ENCODE measurements at places on chromosomes 3 and 15.
A peak's percentile ranks its signal among the peaks of the same experiment; 100 is the strongest.

- no peak for DNase-seq
These were observed 60.6 kb upstream of the STAC start for GRCh38 chr3:36319680-36320079.

DNA sequence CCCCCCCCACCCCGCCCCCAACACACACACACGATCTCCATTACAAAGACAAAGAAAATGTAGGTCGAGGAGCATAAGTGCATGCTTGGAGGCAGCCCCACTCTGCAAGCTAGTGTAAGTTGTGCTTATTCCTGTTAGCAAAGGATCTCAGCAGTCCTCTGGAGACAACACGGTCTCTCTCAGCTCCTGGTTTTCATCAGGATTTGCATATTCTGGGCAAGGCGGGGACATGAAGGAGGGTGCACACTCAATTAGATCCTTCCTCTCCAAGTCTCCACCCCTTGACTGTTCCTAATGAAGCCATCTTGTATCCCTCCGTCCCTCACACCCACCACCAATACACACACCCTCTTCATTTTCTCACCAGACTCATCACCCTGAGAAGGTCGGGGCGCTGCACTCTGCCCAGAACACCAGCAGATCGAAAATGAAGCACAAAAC lies 63.8 kb downstream of the MRPL46 start:
- DNase-seq, result no peak

DNA sequence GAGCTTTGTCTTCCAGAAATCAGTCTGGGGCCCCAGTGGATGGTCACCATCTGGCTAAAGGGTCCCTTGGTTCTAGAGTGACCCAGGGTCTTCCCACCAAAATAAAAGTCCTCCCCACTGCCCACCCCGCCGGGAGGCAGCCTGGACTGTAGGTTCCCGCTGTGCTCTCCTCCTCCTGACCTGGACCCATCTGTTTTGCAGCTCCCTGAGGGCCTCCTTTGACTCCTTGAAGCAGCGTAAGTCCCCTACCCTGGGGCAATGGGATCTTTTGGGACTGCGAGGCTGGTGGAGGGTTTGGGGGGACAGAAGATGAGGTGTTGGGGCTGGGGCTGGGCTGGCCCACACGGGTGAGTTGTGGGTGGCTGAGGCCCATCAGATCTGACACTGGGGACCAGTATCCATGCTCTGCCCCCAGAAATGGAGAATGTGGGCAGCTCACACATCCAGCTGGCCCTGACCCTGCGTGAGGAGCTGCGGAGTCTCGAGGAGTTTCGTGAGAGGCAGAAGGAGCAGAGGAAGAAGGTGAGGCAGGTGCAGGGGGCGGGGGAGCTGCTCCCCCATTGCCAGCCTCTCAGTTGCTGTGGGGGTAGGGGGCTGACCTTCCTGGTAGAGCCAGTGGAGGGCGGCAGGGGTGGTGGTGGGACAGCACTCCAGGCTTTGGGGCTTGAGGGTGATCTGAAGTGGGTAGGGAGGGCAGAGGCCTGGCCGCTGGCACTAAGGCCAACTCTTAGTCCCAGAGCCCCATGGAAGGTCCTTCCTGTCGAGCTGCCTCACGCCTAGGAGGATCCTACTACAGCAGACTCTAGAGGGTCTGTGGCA lies 30.4 kb downstream of the PSTPIP1 start:
- DNase-seq, result no peak

- no peak for DNase-seq
These were observed 101.2 kb downstream of the SEMA5B start for GRCh38 chr3:122926322-122926721.

GRCh38 chr3:161454615-161455014 lies 42.0 kb upstream of the OTOL1 start:
- no peak for DNase-seq

GRCh38 chr3:114108137-114108536 lies 51.6 kb downstream of the QTRT2 start:
- no peak for DNase-seq

- no peak for DNase-seq
These were observed 86.3 kb downstream of the ARIH1 start for GRCh38 chr15:72560458-72560857.

DNA sequence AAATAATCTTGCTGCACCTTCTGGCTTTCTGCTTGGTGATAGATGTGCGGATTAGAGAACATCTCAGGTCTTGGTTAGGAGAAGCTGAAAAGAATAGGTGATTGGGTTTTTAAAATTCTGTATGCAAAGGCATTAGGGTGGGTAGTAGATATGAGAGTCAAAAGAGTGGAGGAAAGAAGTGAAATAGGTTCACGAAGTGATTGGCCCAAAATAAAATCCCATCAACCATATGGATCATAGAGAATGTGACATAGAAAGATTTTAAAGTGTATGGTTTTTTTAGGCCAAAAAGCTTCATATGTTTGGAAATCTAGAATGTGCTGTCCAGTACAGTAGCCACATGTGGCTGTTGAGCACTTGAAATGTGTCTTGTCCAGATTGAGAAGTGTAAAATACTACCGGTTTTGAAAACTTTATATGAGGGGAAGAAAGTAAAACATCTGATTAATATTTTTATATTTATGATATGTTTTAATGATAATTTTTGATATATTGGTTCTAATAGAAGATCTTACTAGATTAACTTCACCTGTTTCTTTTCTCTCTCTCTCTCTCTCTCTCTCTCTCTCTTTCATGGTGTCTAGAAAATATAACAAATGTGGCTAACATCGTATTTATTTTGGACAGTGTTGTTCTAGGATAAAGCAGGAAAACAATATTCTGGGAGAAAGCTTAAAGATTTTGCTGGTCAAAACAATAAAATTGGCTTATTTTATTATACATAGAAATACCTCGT lies 2.9 kb downstream of the MBNL1 start:
- no peak for DNase-seq

- no peak for DNase-seq
These were observed 20.8 kb upstream of the APH1B start for GRCh38 chr15:63256433-63257274.

DNA sequence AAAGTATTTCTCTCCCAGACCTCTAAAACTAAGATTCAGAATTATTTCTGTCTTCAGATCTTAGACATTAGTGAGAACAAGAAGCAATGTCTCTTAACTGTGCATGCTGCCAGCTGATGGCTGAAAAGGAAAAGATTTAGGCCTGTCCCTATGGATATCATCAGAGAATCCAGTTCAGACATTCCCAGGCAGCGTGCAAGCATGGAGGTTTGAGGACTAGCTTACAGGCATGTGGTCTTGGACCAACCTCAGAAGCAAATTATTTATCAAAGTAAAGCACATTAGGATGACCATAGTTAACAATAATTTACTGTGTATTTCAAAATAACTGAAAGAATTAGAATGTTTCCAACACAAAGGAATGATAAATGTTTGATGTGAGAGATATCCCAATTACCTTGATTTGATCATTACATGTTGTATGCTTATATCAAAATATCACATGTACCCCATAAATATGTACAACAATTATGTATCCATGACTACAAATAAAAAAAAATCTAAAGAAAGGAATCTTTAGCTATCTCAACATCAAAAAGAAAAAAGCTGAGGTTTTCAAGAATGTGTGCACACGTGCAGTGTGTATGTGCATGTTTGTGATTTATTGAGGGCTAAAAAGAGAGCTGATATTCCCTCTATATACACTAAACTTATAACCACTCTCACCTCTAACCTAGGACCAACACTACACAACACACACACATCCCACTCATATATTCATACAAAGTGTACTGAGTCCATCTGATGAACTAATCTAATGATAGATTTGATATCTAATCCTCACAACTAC lies 108.9 kb upstream of the THBS1 start:
- no peak for DNase-seq

DNA sequence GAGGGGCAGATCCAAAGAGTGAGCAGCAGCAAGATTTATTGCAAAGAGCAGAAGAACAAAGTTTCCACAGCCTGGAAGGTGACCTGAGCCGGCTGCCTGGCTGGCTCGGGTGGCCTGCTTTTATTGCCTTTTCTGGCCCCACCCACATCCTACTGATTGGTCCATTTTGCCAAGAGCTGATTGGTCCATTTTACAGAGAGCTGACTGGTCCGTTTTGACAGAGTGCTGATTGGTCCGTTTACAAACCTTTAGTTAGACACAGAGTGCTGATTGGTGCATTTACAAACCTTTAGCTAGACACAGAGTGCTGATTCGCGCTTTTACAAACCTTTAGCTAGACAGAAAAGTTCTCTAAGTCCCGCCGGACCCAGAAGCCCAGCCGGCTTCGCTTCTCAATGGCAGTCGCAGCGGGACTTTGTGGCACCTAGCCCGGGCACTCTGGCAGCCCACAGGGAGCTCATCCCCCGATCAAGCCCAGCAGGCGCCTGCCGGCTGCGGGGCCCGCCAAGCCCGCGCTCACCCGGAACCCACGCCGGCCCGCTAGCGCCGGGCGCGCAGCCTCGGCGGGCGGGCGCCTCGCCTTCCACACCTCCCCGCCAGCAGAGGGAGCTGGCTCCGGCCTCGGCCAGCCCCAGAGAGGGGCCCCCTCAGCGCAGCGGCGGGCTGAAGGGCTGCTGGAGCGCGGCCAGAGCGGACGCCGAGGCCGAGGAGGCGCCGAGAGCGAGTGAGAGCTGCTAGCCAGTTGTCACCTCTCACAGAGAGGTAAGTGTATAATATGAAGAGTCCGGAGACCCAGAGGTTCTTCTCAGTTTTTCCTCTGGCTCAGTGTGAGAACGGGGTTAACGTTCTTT lies 339.2 kb downstream of the CHL1 start:
- no peak for DNase-seq

DNA sequence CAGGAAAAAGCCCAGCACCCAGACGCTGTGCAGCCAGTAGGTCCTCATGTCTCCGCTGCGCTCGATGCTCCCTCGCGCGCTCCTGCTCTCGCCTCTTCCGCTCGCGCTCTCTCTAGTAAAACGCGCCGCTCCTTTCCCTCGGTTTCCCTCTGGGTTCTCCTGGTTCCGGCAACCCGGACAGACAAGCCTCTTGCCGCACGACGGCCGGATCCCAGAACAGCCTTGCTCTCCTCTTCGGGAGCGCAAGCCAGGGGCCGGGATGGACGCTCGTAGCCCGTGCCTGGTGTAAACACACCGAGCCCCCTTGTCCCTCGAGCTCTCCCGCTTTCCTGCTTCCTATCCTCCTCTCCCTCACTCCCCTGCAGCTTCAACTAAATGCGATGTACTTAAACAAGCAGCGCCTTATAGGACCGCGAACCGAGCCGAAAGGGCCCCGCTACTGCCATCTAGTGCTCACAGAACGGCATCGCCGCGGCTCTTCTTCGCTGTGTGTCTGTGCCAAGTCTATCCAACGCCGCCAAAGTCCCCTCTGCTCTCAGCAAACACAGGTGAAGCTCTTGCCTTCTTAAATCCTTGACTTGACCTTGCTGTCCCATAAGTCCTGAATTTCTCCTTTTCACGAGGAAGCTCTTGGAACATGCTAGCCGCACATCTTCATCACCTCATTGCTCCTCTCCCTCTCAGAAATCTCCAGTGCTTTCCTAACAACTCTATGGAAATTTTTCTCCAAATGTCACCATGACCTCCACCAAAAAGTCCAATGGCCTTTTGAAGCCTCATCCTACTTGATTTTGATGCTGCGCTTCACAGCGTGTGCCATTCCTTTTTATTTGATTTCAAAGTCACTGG lies 1037.2 kb downstream of the IGSF11 start:
- peak; percentile 73 for DNase-seq

GRCh38 chr3:79297245-79297960 lies 470.4 kb downstream of the ROBO1 start:
- DNase-seq, result no peak

DNA sequence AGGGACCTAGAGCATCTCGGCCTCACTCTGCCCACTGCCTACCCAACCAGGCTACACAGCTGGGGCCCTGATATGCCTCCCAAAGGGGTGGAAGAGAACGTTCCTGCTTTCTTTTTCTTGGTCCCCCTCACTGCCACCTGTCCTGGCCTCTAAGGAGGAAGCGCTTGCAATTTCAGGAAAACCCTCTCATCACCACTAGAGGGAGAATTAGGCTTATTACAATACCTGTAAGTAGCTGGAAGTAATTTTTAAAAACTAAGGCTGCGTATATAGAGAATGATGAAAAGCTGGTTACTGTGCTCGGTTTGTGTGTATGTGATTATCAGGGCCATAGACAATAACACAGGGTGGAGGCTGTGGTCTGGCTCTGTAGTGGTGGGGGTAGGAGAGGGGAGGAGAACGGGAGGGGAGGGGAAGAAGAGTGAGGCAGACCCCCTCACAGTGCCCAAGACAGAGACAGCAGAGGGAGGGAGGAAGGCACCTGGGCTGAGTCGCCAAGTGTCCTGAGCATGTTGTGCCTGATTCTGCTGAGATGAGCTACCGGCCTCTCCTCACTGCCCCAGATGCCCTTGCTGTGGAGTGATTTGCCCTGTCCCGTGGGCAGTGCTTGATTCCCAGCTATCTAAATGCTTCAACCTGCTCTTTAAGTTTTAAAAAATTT lies 3.3 kb downstream of the GABRG3 start:
- no peak for DNase-seq

DNA sequence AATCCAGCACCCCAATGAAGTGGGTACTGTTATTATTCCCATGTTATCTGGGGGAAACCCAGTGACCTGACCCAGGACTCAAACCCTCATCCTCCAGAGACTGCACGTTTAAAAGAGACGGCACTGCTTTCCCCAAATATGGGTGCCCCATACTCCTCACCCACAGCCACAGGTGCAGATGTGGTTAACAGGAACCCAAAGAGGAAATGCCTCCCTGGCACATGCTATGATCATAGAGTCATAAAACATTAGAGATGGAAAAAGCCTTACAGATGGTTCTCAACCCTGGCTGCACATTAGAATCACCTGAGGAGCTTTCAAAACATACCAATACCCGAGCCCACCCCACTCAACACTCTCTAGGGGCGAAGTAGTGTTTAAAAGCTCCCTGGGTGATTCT lies 111.5 kb downstream of the SEMA5B start:
- DNase-seq, result no peak

GRCh38 chr3:138084196-138084595 lies 31.2 kb downstream of the DZIP1L start:
- no peak for DNase-seq

GRCh38 chr3:133452641-133453319 lies 52.9 kb downstream of the BFSP2 start:
- DNase-seq, result no peak

GRCh38 chr3:3705090-3705775 lies 94.0 kb upstream of the LRRN1 start:
- DNase-seq, result no peak

GRCh38 chr3:172281884-172282283 lies 166.4 kb downstream of the GHSR start:
- DNase-seq, result no peak

DNA sequence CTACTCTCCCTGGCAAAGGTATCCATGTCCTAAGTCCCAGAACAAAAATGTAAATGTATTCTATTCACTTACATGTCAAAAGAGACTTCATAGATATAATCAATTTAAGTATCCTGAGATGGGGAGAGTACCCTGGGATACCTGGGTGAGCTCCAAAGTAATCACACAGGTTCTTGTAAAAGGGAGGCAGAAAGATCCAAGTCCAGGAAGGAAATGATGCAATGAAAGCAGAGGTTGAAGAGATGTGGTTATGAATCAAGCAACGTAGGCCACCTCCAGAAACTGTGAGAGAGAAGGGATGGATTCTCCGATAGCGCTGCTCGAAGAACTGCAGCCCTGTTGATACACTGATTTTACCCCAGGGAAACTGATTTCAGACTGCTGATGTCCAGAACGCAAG lies 93.9 kb upstream of the VGLL3 start:
- DNase-seq, result no peak

GRCh38 chr3:27986234-27986879 lies 255.1 kb upstream of the CMC1 start:
- no peak for DNase-seq

GRCh38 chr3:126125341-126125740 lies 41.4 kb upstream of the SLC41A3 start:
- no peak for DNase-seq

GRCh38 chr3:117547956-117548550 lies 838.5 kb downstream of the TUSC7 start:
- DNase-seq, result no peak
